ENCODE measurements at places on chromosomes 12 and 14. TPM values are rescaled to one million over a fixed set of nuclear protein-coding genes. Genes with fewer than 3 reads are reported as not detected.

DNA sequence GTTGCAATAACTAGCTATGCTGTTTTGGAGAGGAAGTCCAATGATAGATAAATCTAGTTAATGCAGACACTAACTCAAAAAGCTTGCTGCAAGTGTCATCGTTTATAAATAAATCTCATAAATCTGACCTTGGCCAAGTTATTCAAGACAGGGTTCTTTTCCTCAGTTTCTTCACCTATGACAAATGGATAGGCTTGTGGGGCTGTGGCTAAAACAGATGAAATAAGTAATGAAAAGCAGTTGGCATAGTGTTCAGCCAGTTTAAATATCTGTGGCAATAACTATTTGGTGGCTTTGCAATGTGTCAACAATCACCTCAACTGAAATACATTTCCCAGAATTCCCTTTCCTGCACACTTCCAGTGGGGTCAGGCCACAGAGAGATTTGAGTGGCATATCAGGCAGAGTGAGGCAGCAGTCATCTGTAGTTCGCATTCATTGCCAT lies 169.9 kb downstream of the DYRK2 start:
- no peak for DNase-seq
- no peaks in the 10 kb centered on the region for H3K27me3 ChIP-seq
- no peak overlapping the region for H3K27ac ChIP-seq

GRCh38 chr12:68939505-68939904 lies 6.5 kb upstream of the CPM start:
- H3K36me3 ChIP-seq: no peaks in the 10 kb centered on the region
- no peak overlapping the region for H3K27ac ChIP-seq
- no peaks in the 10 kb centered on the region for H3K4me1 ChIP-seq
- H3K4me3 ChIP-seq: no peak overlapping the region

PLEK2 gene
- 4.1 TPM for total RNA-seq

DNA sequence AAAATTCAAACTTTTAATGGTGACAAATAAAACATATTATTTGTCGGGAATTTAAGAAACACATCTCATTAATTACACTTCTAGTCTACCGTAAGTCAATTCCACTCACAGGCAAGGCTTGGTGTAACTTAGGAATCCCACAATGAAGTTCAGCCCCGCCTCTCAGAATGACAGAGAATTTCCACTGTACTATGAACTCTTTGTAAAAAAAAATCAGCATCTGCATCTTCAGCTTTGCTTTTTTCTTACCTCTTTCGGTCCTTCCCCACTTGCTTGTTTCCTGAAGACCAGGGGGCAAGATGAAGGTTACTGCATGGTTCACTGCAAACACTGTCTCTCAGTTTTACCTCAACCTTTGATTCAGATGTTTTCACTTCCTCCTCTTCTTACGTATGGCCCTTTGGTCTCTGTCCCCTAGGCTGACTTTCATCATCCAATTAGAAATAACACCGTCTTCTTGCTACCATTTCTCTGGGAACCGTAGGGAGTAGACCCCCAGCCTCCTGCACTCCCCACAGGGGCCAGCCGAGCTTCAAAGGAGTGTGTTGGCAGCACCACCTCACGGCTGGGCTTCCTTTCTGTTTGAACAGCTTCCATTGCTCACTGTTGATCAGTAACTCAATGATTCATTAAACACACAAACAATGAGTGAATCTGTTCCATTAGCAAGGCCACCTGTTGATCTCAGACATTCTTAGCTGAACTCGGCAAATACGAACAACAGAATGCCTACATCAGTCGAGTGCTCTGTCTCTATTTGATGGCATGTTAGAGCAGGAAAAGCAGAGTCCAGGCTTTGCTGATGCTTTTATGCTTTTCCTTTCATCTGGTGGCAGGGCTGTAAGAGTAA lies 343.0 kb downstream of the BMP4 start:
- H3K27me3 ChIP-seq: no peaks in the 10 kb centered on the region
- no peaks in the 10 kb centered on the region for H3K4me1 ChIP-seq
- no peaks in the 10 kb centered on the region for H3K36me3 ChIP-seq
- no peak overlapping the region for H3K27ac ChIP-seq

SERPINA1 gene
- total RNA-seq: 22.1 TPM

DGKA gene
- total RNA-seq: 383 TPM

KLRC4 gene
- not detected for total RNA-seq

- DNase-seq: peak; percentile 35
- H3K27me3 ChIP-seq: peaks cover 3% of the 10 kb centered on the region
- peaks cover 6% of the 10 kb centered on the region for H3K36me3 ChIP-seq
- peaks cover 45% of the 10 kb centered on the region for H3K4me1 ChIP-seq
- H3K4me3 ChIP-seq: peak overlapping the region; percentile 81
Measured at GRCh38 chr12:118061873-118062843, 1.2 kb upstream of the WSB2 start.

DNA sequence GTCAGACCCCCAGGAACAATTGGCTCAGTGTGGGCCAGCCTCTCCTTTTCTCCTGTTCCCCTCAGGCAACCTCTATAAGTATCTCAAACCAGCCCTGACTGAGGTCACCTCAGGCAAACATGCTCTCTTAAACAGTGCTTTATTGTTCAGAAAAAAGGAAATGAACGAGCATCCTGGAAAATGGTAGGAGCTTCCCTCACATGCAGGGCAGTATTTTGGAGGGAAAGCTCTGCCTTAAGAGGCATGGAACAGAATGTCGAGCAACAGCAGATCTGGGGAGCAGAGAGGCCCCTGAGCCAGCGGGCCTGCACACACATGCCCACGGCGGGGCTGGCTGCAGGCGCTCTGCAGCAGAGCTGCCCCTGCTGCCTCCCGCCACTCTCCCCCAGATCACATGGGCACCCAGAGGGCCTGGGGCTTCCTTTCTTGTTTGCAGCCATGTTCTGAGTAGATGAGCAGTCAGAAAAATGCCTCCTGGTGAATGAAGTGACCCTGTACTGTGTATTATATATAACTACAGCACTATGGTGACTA lies 42.0 kb downstream of the MOK start:
- H3K4me3 ChIP-seq: no peak overlapping the region
- H3K27me3 ChIP-seq: no peaks in the 10 kb centered on the region
- no peaks in the 10 kb centered on the region for H3K4me1 ChIP-seq
- no peaks in the 10 kb centered on the region for H3K36me3 ChIP-seq

IL23A gene
- total RNA-seq: 47.6 TPM

GRCh38 chr12:104671409-104672095 lies 214.8 kb downstream of the CHST11 start:
- DNase-seq: peak; percentile 94
- H3K27ac ChIP-seq: peak overlapping the region; percentile 95
- peak overlapping the region; percentile 52 for H3K4me3 ChIP-seq
- no peaks in the 10 kb centered on the region for H3K27me3 ChIP-seq

DNA sequence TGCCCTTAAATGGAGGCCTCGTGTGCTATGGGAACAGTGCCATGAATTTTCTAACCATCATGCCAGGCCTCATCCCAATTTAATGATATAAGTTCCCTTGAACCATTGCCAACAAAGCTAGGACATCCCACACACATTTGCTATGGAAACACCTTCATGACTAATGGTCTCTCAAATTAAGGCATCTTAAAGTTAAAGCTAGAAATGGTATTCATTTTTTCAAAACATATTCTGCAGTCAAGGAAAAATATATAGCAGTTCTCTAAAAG lies 117.3 kb downstream of the BTG1 start:
- H3K4me3 ChIP-seq: no peak overlapping the region
- H3K36me3 ChIP-seq: peaks cover 5% of the 10 kb centered on the region
- DNase-seq: no peak
- peaks cover 67% of the 10 kb centered on the region for H3K4me1 ChIP-seq

VRTN gene
- total RNA-seq: not detected

- no peak overlapping the region for H3K27ac ChIP-seq
- no peaks in the 10 kb centered on the region for H3K27me3 ChIP-seq
- no peaks in the 10 kb centered on the region for H3K4me1 ChIP-seq
- no peaks in the 10 kb centered on the region for H3K36me3 ChIP-seq
- DNase-seq: no peak
Measured at GRCh38 chr14:53842938-53843337, 113.7 kb downstream of the BMP4 start.

DNA sequence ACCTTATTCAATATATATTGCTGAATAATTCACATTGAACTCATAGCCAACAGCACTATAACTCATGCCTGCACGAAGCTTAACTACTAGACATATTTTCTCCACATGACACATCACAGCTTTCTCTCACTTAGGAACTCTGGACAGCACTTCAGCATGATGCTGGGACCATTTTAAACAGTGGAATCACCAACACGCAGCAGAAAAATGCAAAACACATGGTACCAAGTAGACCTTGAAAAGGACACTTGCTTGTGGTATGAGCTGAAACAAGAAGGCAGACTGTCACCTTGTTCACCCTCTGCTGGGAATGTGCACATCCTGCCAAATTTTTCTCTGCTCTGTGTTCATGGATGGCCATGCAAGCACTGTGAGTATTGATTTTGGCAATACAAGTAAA lies 34.8 kb upstream of the CD9 start:
- H3K27ac ChIP-seq: no peak overlapping the region
- no peaks in the 10 kb centered on the region for H3K36me3 ChIP-seq
- no peak for DNase-seq
- H3K27me3 ChIP-seq: peaks cover 4% of the 10 kb centered on the region
- no peak overlapping the region for H3K4me3 ChIP-seq

GRCh38 chr14:53884601-53885000 lies 72.0 kb downstream of the BMP4 start:
- no peaks in the 10 kb centered on the region for H3K4me1 ChIP-seq
- no peak overlapping the region for H3K4me3 ChIP-seq
- DNase-seq: no peak

DNA sequence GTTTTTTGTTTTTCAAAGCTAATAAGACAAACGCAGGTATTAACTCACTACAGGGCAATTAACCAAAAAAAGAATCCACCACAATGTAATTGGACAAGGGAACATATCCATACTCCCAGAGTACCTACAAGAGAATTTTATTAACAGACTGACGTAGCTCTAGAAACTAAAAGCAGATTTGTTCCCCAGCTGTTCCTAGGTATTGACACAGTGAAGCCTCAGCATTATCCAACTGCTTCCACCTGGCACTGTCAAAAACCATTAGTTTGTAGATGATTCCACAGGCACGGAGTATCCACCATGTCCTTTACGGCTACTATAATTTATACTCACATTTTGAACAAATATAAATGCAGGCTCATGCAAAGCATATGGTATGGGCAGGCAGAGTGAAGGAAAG lies 22.3 kb downstream of the PPM1H start:
- no peak overlapping the region for H3K4me3 ChIP-seq
- H3K27ac ChIP-seq: no peak overlapping the region
- DNase-seq: no peak
- no peaks in the 10 kb centered on the region for H3K36me3 ChIP-seq
- H3K4me1 ChIP-seq: no peaks in the 10 kb centered on the region

POTEM gene
- not detected for total RNA-seq

DLK1 gene
- total RNA-seq: not detected

- H3K36me3 ChIP-seq: no peaks in the 10 kb centered on the region
- no peak overlapping the region for H3K4me3 ChIP-seq
- DNase-seq: peak; percentile 60
- no peaks in the 10 kb centered on the region for H3K4me1 ChIP-seq
Measured at GRCh38 chr12:6038160-6038559, 86.3 kb downstream of the VWF start.

DNA sequence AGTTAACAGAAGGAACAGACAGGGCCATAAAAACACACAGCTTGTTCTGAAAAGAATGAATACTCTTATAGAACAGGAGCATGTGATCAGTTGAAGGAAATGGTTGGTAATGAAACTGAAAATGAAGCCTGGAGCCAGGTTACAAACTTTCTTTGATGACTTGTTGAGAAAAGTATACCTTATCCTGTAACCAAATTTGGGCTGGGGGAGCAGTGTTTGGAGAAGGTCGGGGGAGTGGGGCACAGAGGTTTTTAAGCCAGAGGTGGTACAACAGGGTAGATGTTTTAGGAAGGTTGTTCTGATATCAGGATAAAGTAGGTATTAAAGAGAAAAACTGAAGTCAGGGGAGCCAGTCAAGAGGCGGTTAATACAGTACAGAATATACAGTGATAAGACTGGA lies 8.2 kb downstream of the GOLT1B start:
- H3K4me3 ChIP-seq: no peak overlapping the region
- peaks cover 39% of the 10 kb centered on the region for H3K36me3 ChIP-seq
- H3K27ac ChIP-seq: peak overlapping the region; percentile 53
- H3K4me1 ChIP-seq: peaks cover 34% of the 10 kb centered on the region

GRCh38 chr12:25959071-25959961 lies 834 bp downstream of the RASSF8 start:
- H3K27ac ChIP-seq: no peak overlapping the region
- H3K36me3 ChIP-seq: no peaks in the 10 kb centered on the region
- peak overlapping the region; percentile 69 for H3K4me3 ChIP-seq

DNA sequence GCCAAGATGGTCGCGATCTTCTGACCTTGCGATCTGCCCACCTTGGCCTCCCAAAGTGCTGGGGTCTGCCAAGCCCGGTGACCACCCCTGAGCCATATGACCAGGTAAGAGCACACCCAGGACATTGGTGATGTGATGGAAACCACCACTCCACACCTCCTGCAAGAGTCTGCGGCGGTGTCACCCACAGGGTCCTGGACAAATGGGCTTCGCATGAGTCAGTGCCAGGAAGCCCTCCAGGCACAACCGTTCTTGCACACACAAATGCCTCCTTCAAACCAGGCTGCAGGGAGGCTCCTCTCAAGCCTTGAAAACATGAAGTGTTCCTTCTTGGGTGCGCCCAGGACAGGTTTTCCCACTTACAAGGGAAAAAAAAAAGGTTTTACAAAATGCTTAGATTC lies 16.6 kb downstream of the PITPNM2 start:
- H3K27ac ChIP-seq: no peak overlapping the region
- H3K4me3 ChIP-seq: no peak overlapping the region
- H3K36me3 ChIP-seq: no peaks in the 10 kb centered on the region
- peaks cover 24% of the 10 kb centered on the region for H3K4me1 ChIP-seq
- no peak for DNase-seq
- H3K27me3 ChIP-seq: no peaks in the 10 kb centered on the region

- no peak overlapping the region for H3K27ac ChIP-seq
- no peak overlapping the region for H3K4me3 ChIP-seq
- peaks cover 2% of the 10 kb centered on the region for H3K4me1 ChIP-seq
- H3K27me3 ChIP-seq: no peaks in the 10 kb centered on the region
- no peak for DNase-seq
- peaks cover 3% of the 10 kb centered on the region for H3K36me3 ChIP-seq
Measured at GRCh38 chr14:69741055-69741454, 25.9 kb upstream of the SRSF5 start.

NTS gene
- not detected for total RNA-seq

DNA sequence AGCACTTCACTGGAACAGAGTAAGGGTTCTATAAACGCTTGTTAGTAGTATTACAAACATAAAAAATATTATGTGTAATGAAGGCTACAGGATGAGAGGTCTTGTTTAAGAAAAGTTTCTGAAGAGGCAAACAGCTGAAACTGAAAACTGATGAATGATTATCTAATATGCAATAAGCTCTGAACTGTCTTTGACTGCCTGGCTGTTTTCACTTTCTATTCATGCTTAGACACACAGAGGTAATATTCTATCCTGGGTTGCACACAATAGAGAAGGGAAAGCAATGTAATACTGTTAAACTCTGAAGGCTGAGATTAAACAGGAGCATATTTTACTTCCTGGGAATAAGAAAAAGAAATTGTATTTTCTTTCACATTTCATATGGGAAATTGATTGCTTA lies 251.3 kb downstream of the ALX1 start:
- H3K27ac ChIP-seq: no peak overlapping the region
- no peaks in the 10 kb centered on the region for H3K4me1 ChIP-seq
- no peaks in the 10 kb centered on the region for H3K27me3 ChIP-seq
- no peak for DNase-seq

- H3K27ac ChIP-seq: peak overlapping the region; percentile 90
- H3K4me3 ChIP-seq: peak overlapping the region; percentile 11
- H3K4me1 ChIP-seq: peaks cover 65% of the 10 kb centered on the region
- DNase-seq: peak; percentile 75
- no peaks in the 10 kb centered on the region for H3K27me3 ChIP-seq
- H3K36me3 ChIP-seq: peaks cover 75% of the 10 kb centered on the region
Measured at GRCh38 chr14:61460718-61461611, 139.6 kb downstream of the PRKCH start.

All from activated CD4-positive, alpha-beta memory T cell treated with anti-CD3 and anti-CD28 coated beads for 36 hours (primary cell).